ENCODE measurements at places on chromosomes 6 and 20.

DNA sequence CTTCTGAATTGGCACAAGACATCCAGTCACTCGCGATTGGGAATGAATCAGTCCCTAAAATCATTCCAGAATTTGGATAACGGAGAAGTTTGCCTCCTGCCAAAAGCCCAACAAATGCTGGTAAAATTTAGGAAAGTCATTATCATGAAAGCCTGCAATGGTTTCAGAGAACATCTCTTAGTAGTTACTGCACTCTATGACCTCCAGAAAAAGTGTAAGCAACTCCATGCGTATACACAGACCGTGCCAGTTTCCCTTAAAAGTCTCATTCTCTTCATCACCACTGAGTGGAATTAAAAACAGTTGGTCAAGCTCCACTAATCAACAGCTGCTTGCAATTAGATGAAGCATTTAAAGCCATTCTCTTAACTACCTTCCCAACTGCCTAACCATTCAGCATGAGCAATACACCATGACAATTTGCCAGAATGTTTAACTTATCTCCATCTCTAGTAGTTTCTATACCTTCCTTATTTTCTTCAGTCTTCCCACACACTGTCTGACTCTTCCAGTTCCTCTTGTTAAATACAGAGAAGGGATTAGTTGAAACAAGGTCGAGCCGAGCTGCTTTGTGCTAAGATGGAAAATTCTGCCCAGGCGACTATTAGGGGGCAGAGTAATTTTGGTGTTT lies 183.6 kb upstream of the PRDM1 start:
- DNase-seq = peak; percentile 71

- no peak for DNase-seq
Observed at GRCh38 chr20:57928181-57928967, 218.6 kb upstream of the PMEPA1 start.

- DNase-seq = no peak
Observed at GRCh38 chr6:95693108-95693507, 115.8 kb downstream of the MANEA start.

DNA sequence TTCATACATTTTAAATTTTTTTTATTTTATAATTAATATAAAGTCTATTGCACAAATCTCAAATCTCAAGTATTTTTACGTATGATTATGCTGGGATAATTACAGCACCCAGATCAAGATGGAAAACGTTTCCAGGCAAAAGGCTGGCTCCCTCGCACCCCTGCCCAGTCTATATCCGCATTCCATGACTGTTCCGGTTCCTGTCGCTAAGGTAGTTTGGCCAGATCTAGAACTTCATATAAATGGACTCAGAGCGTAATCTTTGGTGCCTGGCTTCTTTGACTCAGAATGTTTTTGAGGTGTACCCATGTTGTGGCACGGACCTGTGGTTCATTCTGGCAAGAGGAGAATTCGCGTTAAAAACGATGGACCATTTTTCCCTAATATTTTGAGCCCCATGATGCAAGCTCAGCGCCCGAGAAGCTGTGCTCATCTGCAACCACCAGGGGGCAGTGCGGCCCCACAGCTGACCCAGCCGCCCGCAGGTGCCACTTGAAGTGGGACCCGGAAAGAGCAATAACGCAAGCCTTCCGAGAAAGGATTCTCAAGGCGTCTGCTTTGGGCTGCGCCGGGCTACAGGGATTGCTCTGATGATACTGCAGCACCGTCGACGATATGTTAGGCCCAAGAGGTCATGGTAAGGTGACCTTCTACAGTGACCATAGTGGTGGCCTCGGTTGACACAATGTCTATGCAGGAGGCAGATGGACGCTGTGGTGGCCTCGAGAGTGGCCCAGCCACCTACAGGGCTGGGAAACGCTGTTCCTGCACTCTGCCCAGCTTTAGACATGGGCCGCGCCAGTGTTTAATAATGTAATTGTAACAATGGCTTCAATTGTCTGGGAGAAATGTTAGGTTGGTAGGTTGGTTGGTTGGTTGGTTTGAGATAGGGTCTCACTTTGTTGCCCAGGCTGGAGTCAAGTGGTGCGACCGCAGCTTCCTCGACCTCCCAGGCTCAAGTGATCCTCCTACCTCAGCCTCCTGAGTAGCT lies 160.1 kb downstream of the ZMYND8 start:
- peak; percentile 19 for DNase-seq

- no peak for DNase-seq
Observed at GRCh38 chr6:109342911-109343310, 39.4 kb downstream of the CD164 start.

- no peak for DNase-seq
Observed at GRCh38 chr20:31843881-31844280, 1.5 kb downstream of the FOXS1 start.

DNA sequence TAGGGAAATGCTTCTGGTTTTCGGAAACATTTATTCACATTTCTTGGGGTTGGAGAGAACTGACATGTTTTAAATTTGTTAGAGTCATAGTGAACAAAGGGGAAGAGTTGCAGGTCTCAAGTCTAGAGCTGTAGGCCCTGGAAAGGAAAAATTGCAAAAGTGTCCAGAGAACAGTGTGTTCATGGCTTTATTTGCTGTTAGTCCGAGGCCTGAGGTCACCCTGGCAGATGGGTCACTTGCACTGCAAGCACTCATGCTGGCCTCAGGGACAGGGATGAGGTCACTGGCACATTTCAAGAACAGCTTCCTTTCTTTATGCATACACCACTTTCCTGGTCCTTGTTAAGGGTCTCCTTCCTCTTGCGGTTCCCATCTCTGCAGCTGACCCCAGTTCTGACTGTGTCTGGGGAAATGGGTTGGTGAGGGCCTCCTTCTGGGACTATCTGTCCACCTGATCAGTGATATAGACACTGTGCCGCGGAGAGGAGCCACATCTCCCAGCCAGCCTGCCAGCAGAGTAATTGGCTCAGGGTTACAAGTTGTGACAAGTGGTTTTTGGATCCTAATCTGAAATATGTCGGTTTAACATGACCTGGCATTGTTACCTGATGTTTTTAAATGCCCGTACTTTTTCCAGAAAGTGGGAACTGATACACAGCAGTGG lies 194.0 kb downstream of the EYA4 start:
- DNase-seq = no peak

- DNase-seq = no peak
Observed at GRCh38 chr6:125746731-125747588, 2.5 kb upstream of the HEY2 start.

GRCh38 chr6:95530176-95530819 lies 47.0 kb upstream of the MANEA start:
- no peak for DNase-seq

GRCh38 chr6:163485388-163485851 lies 70.9 kb downstream of the QKI start:
- DNase-seq = no peak

- DNase-seq = no peak
Observed at GRCh38 chr6:36229223-36229622, 32.7 kb downstream of the BRPF3 start.

GRCh38 chr20:4942331-4942730 lies 59.0 kb downstream of the SLC23A2 start:
- no peak for DNase-seq

GRCh38 chr6:104682722-104683643 lies 176.7 kb downstream of the HACE1 start:
- no peak for DNase-seq

DNA sequence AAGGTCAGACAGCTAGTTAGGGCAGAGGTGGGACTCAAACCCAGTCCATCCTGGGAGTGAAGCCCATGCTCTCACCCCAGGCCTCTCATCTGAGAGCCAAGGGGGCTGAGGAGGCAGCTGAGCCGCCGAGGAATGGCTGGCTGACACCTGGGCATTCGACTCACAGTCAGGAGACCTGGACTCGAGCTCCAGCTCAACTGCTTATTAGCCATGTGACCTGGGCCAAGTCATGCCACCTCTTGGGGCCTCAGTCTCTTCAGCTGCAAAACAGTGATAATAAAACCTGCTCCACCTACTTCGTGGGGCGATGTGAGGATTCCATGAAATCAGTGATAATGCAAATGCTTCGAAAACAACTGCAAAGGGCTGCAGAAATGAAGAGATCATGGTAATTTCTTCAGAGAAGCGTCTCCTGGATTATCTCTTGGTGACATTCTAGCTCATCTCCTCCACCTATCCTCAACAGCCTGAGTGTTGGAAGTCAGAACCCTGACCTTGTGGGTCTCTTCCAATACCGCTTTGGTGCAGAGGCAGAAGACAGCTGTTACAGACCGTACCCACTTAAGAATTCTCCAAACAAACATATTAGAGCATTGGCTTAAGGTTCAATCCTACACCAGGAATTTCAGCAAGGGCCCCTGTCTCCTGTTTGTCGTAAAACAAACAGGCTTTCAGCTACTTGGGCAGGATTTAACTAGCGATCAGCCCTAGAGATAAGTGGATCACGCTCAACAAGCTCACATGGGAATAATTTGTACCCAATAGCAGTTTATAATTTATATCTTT lies 60.0 kb upstream of the PIM1 start:
- no peak for DNase-seq

DNA sequence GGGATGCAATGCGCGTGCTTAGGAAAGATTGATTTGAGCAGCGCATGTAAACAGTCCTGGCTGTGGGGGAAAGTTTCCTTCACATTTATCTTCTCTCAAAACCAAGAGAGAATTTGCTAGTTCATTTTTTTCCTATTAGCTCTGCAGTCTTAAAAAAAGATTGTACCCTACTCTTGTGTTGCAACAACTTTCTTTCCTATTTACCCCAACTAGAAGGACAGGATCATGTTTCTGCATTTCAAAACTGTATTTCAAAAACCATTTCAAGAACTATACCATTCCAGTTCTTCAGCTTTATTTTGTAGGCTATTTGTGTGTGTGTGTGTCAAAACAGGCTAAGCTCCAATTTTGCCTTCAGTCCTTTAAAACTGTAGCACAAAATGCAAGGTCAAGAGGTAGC lies 473.1 kb downstream of the KIF16B start:
- no peak for DNase-seq

GRCh38 chr6:13709689-13710551 lies 1.7 kb downstream of the RANBP9 start:
- DNase-seq = no peak

DNA sequence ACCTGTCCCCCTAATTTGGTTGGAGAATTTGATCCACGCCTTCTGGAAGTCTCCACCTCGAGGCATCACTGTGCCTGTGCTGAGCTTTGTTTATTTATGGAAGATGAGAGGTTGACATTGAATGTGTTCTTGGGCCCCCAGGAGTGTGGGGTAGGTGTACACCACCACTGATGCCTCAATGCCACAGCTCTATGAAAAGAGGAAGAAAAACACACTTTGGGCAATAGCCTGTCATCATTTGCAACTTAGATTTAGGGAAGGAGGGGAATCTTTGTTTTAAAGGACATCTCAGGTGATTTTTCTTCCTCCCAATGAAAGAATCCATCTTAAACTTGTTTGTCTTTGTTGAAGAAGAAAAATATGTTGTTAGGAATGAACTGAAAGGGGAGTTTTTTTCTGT lies 42.6 kb downstream of the TBC1D7 start:
- no peak for DNase-seq

DNA sequence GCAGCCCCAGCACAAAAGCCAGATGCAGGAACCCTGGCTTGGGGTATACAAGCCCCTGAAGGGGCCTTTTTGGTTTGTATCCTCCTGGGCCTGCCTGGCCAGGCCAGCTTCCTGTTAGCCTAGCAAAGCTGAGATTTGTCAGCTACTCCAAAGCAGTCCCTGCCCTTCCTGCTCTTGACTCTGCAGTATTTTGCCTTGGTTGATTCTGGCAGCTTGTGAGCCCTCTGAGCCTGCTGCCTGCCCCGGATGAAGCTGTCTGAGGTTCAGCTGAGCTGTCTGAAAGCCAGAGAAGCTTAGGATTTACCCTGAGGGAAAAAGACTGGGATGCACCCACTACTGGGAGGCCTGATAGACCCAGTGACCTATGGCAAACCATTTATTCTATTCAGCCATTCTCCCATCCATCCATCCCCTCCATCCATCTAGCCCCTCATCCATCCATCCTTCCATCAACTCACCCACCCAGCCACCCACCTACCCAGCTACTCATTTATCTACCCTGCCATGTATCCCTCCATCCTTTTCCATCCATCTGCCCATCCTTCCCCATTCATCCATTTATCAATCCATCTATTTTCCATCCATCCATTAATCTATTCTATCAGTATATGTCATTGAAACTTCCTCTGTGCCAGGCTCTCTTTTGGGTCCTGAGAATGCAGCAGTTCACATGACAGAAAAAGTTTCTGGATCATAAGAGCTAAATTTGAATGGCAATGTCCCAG lies 307.5 kb downstream of the DHX35 start:
- DNase-seq = no peak

DNA sequence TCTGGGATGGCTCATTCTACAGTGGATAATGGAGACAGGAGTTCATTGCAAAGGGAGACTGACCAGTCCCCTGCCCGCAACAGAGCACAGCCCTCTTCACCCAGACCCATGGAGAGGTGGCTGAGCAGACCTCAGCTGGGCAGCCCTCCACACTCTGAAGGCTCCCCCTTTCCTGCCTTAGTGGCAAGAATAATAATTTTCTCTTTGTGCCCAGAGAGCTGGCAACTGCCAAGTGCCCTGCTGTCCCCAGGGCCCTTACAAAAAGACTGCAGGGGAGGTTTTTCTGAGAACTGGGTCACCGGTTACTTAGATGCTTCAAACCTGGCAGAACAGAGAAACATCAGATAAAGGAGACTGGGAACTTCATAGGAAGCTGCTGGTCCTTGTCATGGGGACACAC lies 35.4 kb upstream of the ZNFX1 start:
- DNase-seq = no peak

DNA sequence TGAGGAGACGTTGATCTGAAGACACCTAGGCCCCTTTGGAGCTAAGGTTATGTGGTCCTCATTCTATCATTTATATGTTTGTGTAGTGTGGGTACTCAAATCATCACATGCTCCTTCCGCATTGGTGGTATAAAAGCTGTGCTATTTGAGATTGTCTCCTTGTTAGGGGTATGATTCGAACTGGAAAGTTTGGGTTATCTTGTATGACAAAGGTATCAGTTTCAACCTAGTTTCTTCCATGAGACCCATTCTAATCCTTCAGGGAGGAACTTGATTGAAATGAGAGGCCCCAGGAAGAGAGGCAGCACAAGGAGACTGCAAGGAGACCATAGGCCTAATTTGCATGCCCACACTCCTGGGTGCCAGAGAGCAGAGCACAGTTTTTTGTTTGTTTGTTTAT lies 104.2 kb upstream of the TIAM2 start:
- DNase-seq = no peak

DNA sequence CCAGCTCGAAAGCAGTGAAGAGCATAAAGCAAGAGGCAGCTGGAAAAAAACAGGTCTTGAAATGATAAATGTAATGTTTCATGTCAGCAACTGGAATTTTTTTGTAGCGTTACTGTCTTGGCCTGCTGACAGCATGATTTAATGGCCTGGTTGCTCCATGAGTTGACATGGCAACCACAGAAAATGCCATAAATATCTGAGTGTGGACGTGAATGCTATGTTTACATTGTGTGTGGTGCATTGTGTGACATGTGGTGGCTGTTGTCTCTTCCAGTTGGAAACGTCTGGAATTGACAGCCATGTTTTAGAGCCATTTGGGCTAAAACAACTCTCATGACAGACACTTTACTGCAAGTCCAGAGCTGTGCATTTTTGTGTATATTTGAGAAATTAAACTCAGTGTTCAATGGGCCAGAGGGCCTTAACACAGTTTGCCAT lies 170.0 kb downstream of the FOXA2 start:
- no peak for DNase-seq

Measured in NCI-H446 treated with DMSO at 0.1 percent for 48 hours (cell line).